ENCODE measurements at places on chromosomes 4 and X.

- DNase-seq, result no peak
Measured at GRCh38 chr4:104743215-104743653, 248.5 kb upstream of the CXXC4 start.

- no peak for DNase-seq
Measured at GRCh38 chrX:94662689-94663088, 988.7 kb downstream of the FAM133A start.

- DNase-seq, result no peak
Measured at GRCh38 chrX:108439961-108440696, 491 bp downstream of the COL4A5 start.

DNA sequence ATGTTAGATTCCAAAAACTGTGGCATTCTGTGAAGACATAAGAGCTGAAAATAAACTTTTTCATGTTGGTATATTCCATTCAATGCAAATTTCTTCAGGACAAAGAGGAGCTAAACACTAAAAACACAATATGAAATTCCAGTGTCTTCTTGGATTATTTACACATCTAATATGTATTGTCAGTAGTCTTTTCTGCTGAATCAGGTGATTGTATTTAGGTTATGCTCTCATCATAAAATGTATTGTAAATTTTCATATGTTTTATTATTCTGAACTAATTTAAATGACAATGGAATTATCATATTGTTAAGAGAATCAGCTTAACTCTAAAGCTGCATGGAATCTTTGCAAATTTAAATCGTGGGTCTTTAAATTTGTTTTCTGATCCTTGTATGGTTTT is 526.7 kb downstream of the PDHA2 start:
- no peak for DNase-seq

DNA sequence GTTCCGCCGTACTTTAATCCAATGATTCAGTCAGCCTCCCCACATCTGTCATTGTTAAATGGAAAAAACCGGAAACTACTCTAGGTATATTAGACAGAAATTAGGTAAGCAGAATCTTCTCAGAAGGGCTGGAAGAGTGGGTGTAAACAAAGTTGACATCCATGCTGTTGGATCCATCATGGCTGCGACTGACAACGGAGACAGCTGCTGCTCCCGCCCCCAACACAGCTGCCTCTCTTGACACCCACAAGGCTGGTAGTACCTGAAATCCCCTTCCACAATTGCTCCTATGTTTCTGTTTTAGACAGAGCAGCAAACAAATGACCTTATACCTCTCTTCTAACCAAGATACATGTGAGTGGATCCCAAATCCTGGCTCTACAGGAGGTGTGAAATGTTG is 66.6 kb downstream of the RXFP1 start:
- DNase-seq, result no peak
